ENCODE measurements at places on chromosomes 12 and 14. TPM values are rescaled to one million over a fixed set of nuclear protein-coding genes. Genes with fewer than 3 reads are reported as not detected.

E2F7 gene
- total RNA-seq: 0.90 TPM

NPFF gene
- not detected for total RNA-seq

TAS2R9 gene
- total RNA-seq: not detected

PAX9 gene
- 0.29 TPM for total RNA-seq

TRHDE gene
- 11.2 TPM for total RNA-seq
